Activated T-helper 2 cell treated with anti-CD3 and anti-CD28 coated beads, Interferon-gamma antibody, Interleukin-2, Interleukin-4, amounts not matched to agents 10 μg/mL and 5 μg/mL and 100 μg/mL, durations not matched to agents 14 hours and 24 hours and 36 hours (primary cell): ENCODE measurements at places on chromosomes 2 and 18. TPM values are rescaled to one million over a fixed set of nuclear protein-coding genes. Genes with fewer than 3 reads are reported as not detected.
A peak's percentile ranks its signal among the peaks of the same experiment; 100 is the strongest.

- no peak for DNase-seq
Observed at GRCh38 chr2:69012310-69013141, 453 bp upstream of the ANTXR1 start.

DNA sequence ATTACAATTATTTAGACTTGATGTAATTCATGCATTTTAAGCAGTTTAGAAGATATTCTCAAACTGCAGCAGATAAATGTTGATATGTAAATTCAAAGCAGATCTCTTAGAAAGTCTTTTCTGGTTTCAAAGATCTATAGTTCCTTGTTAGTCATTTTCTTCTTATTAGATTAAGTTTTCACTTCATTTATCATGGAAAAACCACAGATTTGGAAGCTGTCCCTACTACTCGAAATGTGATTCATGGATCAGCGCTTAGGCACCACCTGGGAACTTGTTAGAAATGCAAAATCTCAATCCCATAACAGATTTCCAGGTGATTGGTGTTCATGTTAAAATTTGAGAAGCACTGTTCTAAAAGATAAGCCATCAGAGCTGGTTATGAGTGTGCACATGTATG is 92.8 kb upstream of the CDH2 start:
- no peak for DNase-seq

DNA sequence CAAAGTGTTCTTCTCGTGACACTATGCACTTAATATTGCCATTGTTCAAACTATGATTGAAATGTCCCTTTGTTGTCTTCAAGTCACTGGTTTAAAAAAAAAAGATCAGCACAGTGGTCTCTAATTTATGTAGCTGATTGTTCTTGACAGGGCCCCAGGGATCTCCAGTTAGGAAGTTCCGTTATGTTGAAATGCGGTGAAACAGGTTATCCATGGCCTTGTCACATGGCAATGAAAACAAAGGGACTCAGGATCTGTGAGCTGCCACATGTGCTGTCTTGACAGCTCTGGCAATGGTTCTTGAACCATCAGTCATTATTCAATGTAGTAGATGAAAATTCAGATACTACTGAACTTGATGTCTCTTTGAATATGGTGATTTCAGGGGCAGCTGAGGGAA is 147.4 kb downstream of the SETBP1 start:
- no peak for DNase-seq

SP3 gene
- 104 and 105 TPM in 2 replicates for total RNA-seq

DNA sequence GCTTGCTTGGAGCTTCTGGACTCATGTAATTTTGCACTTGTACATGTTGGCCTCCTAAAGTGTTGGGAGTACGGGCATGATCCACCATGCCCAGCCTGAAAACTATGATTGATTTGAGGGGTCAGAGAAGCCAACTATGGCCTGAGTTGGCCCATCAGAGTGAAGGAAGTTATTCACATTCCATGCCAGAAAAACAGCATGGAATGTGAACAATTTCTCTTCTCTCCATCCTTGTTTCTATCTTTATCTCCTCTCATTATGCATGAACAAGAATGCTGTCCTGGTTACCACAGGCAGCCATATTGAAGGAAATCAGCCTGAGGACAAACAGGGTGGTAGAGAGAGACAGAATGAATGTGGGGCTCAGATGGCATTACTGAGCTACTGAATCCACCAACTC is 3.5 kb upstream of the CD226 start:
- no peak for DNase-seq

DNA sequence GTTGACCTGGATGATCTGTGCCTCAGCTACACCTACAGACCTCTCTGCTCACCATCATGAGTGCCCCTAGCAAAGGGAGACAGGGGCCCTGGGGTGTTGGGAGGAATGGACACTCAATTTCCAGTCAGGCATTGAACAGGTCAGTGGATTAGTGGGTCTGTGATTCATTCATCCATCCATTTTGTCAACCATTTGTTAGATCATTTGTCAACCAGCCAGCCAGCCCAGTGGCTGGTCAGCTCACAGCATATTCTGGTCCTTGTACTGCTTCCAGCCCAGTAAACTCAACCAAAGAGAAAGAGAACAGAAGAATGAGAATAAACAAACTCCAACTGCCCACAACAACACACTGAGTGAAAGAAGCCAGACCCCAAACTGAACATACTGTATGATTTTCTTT is 4.6 kb upstream of the KLF11 start:
- DNase-seq, result no peak

TTN gene
- total RNA-seq, result 3.3 and 3.7 TPM in 2 replicates

GRCh38 chr2:215920244-215921100 is 92.9 kb downstream of the MREG start:
- peak; percentile 38 for DNase-seq

- no peak for DNase-seq
Observed at GRCh38 chr2:177195194-177195593, 17.4 kb upstream of the HNRNPA3 start.

EFHD1 gene
- 0.16 and 0.48 TPM in 2 replicates for total RNA-seq

MEP1B gene
- total RNA-seq, result 0.21 TPM in 1 of 2 replicates, not detected in the other

GYPC gene
- total RNA-seq, result 119 and 128 TPM in 2 replicates
